ENCODE measurements at places on chromosomes 13 and 19. TPM values are rescaled to one million over a fixed set of nuclear protein-coding genes. Genes with fewer than 3 reads are reported as not detected.
A peak's percentile ranks its signal among the peaks of the same experiment; 100 is the strongest.

Gene JAK3
- total RNA-seq = 5.0 TPM

- no peak for DNase-seq
Observed at GRCh38 chr13:33353210-33353609, 67.7 kb upstream of the STARD13 start.

DNA sequence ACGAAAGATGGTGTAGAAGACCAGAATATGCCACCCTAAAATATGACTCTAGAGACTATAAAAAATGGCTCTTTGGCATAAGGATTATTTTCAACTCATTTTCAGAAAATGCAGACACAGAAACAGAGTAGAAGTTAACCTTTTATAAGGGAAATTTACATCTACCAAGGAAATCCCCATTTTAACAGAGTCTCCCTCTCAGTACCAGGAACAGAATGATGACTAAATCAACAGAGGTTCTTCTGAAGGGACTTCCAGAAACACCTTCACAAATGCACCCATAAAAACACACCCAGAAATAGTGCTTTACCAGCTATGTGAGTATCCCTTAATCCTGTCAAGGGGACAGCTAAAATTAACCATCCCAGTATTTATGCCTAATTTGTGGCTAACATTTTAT, 29.1 kb downstream of the PLPP2 start:
- DNase-seq = no peak

- DNase-seq = no peak
Observed at GRCh38 chr13:32278426-32278825, 36.7 kb downstream of the ZAR1L start.

DNA sequence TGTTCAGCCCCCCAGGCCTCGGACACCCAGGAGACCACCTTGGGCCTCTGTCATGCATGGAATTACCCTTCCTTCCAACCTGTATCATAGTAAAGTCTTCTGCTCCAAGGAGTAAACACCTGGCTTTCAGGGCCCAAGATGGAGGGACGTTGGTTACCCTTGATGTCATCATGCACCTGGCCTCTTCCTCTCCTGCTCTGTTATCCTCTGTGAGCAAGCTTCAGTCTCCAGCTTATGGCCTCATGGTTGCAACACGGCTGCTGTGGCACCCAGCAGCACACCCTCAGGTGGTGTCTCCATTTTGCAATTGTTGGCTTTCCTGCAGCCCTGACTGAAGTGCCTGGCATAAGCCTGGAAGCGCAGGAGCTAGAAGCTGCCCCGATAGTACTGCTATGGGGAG, 4.0 kb upstream of the OVOL3 start:
- DNase-seq = no peak

DNA sequence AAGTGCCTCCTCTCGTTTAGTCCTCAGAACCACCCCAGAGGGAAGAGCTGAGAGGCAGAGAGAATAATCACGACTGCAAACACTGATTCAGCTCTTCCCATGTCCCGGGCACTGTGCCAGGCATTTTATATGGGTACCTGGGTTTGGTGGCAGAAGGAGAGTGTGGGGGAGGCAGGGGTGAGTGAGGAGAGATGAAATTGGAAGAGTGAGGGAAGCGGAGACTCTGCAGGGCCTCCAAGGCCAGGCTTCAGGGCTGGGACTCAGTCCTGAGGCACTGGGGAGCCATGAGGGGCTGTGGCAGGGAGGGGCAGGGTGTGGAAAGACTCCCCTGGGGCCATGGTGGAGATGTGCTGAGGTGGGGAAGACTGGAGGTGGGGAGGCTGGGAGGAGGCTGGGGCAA, 8.7 kb downstream of the SYNGR4 start:
- DNase-seq = no peak

Gene WDR83
- total RNA-seq = 20.6 TPM

DNA sequence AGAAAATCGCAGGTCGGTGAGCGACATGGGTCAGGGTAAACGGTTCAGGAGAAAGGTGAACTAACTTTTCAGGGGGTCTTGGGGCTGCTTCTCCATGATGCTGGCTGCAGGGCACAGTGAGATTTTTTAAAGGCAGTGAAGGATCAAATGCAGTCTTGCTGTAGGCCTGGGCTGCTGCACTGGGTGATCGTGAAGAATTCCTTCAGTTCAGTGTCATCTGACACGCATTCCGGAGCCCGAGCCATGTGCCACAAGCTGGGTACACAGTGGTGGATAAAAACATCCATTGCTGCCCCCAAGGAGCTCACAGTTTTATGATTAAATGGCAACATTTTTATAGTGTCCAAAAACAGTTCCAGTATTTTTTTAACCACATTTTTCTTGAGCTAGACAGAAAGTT, 56.3 kb upstream of the GPR12 start:
- DNase-seq = no peak

DNA sequence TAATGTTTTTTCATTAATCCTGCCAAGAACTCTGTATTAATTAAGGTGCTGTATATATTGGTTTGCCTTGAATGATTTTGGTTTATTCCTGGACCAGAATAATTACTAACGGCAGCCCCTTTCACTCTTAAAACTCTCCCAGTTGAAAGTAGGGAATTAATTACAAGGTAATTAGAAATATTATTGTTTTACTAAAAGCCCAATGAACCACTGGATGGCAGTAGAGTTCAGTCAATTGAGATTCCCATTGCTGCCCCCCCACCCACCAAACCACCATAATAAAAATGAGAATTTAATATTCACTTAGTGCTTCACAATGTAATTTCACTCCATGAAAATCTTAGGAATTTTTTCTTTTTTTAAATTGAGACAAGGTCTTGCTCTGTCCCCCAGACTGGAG, 13.7 kb downstream of the WBP4 start:
- DNase-seq = no peak

DNA sequence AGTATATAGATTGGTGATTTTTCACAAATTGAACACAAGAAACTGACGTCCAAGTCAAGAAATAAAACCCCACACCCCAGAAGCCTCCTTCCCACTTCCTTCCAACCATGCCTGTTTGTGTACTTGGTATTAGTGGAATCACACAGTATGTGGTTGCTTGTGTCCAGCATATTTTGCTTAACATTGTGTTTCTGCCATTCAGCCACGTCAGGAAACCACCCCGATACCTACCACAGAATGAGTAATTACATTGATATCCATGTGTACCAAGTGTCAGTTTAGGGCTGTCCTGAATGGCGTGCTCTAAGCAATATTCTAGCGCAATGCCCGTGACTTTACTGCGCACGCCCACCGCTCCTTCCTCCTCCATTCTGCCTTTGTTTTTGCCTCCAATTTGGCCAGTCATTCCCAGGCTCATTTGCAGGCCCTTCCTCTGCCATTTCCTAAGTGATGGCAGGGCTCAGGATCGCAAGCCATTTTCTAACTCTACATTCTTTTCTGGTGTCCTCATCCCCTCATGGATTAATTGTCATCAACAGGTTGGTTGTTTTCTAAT, 25.9 kb upstream of the MPHOSPH8 start:
- no peak for DNase-seq

GRCh38 chr13:79084802-79085424, 321.1 kb downstream of the RBM26 start:
- no peak for DNase-seq

Gene LDLR
- 43.3 TPM for total RNA-seq

- no peak for DNase-seq
Observed at GRCh38 chr19:41915776-41916414, 12.4 kb downstream of the ERFL start.

Gene SIAH3
- total RNA-seq = not detected

GRCh38 chr13:54165581-54166215, 1137.1 kb downstream of the OLFM4 start:
- DNase-seq = no peak

- no peak for DNase-seq
Observed at GRCh38 chr13:67390462-67391086, 160.4 kb upstream of the PCDH9 start.

Gene ZNF442
- 0.84 TPM for total RNA-seq

DNA sequence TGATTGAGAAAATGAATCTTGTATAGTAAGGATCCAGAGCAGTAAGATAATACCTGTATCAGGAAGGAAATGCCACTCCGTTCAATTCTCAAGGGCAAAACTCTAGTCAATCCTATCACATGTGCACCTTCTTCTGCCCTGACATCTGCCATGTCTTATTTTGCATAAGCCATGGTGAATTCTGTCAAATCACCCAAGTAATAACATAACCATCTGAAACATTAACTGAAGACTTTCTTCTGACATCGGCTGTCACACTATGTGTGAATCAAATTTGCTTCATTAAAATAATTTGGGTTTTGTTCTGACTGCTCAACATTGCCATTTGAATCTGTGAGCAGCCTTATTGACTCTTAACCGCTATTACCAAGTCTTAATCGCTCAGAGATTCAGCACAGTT, 91.2 kb downstream of the PCDH9 start:
- no peak for DNase-seq

DNA sequence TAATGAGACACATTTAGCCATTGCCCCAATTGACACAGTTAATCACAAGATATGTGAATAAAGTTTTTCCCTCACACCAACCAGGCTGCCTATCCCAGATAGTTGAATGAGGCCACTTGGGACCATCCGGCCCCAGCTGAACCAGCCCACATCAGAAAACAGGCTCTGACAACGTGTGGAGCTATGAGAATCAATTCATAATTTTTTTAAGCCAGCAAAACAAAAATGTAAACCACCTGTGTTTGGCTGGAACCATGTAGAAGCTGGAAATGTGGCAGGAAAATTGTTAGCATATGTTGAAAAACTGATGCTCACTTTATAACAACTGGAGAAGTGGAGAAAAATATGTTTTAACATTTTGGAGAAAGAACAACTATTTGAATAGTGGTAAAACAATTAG, 1161.3 kb downstream of the SLITRK1 start:
- DNase-seq = no peak

Gene PCDH17
- not detected for total RNA-seq

- DNase-seq = no peak
Observed at GRCh38 chr19:1166872-1167573, 7.0 kb downstream of the SBNO2 start.

Gene OR7A5
- not detected for total RNA-seq

- DNase-seq = no peak
Observed at GRCh38 chr13:104404325-104404724, 1338.1 kb upstream of the SLC10A2 start.

DNA sequence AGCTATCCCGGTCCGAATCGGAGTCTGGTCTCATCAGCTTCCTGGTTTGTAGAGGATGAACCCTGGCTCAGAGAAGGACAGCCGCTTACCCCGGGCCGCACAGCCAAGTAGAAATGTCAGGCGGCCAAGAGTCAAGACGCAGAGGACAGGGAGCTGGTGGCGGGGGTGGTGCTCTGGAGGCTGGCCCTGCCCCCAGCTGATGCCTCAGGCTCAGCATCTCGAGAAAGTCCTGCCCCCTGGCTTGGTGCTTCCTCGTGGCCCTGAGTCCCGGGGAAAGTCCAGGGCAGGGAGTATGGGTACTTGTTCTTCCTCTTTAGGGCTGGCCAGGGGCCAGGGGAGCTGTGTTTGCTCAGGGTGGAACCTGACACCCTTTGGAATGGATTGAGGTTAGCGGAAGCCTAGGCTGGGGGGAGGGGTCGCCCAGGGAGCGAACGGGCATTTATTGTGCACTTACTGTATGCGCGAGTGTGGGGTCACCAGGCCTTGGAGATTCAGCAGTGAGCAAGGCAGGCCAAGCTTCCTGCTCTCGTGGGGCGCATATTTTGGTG, 2.2 kb downstream of the TJP3 start:
- peak; percentile 44 for DNase-seq

Gene ZNF317
- total RNA-seq = 7.1 TPM

Gene CGB1
- not detected for total RNA-seq

DNA sequence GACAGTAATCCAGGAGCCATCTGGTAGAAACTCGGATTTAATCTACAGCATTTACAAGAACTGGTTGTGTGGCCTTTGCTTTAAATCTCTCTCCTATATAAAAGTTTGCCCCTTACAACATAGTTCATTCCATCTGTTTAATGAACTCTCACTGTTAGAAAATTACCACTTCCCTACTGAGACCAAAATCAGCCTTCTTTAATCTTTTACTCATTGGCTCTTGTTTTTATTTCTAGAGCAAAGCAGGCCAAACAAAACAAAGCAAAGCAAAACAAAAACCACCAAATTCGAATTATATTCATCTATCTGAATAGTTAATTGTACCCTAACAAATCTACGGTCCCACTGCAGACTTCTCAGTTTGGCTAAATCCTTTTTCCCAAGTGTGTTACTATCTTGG, 127.0 kb downstream of the UGGT2 start:
- DNase-seq = no peak
